ENCODE measurements at places on chromosomes 5 and 9. TPM values are rescaled to one million over a fixed set of nuclear protein-coding genes. Genes with fewer than 3 reads are reported as not detected.

DNA sequence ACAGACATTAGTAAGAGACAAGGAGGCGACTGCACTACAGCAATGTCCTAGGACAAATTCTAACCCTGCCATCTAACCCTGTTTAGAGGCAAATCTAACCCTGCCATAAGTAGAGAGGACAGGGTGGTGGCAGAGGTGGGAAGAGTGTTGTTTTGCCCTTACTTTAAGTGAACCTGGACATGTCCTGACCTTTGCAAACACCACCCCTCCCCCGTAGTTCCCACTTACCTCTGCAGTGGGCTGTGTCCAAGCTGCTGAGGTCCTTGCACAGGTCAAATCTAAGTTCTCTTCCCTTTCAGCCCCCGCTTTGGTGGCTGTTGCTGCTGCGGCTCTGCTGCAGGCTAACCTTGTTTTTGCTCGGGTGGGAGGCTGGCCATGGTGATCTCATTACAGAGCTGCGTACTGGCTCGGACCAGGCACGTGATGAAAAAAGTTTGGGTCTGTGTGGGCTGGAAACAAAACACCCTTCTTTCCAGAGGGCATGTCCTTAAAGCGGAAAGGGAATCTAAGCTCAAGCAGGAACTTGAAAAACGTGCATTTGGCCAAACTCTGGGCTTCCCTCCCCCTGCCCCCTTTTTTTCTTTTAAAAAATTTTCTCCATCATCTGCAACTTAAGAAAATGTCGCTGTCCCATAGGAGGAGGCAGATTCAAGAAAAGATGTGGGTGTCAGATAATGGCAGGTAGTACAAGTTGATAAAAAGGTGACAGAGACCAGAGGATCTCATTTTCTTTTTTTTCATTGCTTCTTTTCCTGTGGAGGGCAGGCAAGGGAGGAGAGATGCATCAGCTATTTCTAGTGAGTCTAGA lies at the start of gene FAXDC2:
FAXDC2 (minus strand) TSS at position 349 of the 808 bp plus-strand sequence. CDS start 12,425 bp downstream, outside the sequence.
- peak; percentile 88 for DNase-seq
- H3K27me3 ChIP-seq = no peaks in the 10 kb centered on the region
- H3K27ac ChIP-seq = peak within 1 kb of the TSS; percentile 68
- peaks cover 4% of the 10 kb centered on the region for H3K4me1 ChIP-seq

DNA sequence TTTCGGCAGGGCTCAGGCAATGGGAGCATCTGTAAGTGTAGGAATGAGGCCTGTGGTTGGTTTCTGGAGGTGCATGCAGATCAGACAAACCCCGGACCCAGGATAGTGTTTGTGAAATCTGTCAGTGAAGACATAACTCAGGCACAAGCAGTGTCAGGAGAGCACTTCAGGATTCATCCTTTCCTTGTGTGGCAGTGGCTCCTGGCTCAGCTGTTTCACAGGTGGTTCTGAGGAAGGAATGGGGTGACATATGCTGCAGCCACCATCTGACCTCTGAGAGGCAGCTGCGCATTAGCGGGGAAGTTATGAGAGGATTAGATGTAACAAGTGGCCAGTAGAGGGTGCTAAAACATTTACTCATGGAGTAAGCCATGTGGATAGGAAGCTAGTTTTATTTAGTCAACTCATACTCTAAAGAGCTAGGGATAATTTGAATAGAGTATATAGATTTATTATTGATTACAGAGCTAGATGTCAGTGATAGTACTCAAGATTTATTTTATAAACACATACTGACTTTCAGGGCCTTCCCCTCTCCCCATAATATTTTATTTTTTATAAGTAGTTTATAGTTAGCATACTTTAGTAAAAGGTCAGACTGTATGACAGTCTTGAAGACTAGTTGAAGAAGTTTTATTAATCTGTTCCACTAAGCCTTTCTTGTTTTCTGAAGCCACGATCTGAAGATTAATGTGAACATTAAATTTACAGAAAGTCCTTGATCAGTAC lies 28.4 kb downstream of the NNT start:
- H3K27me3 ChIP-seq = no peaks in the 10 kb centered on the region
- peaks cover 7% of the 10 kb centered on the region for H3K36me3 ChIP-seq
- peak; percentile 87 for DNase-seq
- no peak overlapping the region for H3K4me3 ChIP-seq
- H3K4me1 ChIP-seq = peaks cover 3% of the 10 kb centered on the region

The NUTM2G gene
- total RNA-seq = not detected

DNA sequence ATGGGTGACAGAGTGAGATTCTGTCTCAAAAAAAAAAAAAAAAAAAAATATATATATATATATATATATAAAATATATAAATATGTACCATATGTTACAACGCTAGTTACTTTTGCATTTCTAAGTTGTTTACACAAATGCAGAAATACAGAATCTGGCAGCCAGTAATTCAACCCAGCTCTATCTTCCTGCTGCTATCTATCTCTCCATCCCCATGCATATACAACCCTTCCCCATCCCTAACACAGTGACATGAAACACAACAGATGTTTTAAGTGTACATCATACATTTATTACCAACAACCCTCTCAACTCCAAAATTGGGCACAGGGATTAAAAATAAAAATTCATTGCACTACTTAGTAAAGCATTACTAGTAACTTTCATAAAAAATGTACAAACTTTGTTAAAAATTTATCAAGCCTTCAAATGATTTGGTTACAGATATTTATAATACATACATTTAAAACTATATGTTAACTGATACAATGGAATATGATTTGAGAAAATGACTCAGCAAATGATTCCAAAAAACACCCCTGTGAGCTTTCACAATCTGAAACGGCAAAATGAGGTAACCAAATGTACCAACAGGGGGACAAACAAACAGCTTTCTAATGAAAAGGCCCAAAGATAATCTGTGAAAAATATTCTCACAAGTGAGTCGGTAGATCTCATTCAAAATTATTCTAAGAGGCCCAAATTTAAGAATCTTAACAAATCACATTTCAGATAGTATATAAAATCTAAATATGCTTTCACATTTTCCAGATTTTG lies 63.8 kb downstream of the RNF38 start:
- H3K27me3 ChIP-seq = no peaks in the 10 kb centered on the region
- peaks cover 22% of the 10 kb centered on the region for H3K36me3 ChIP-seq
- H3K27ac ChIP-seq = no peak overlapping the region
- no peaks in the 10 kb centered on the region for H3K4me1 ChIP-seq

GRCh38 chr9:121633736-121634135 lies 17.7 kb upstream of the DAB2IP start:
- H3K4me3 ChIP-seq = no peak overlapping the region
- no peak overlapping the region for H3K27ac ChIP-seq
- H3K4me1 ChIP-seq = peaks cover 11% of the 10 kb centered on the region
- H3K27me3 ChIP-seq = no peaks in the 10 kb centered on the region
- no peak for DNase-seq

GRCh38 chr5:178477802-178478201 lies 112.4 kb downstream of the COL23A1 start:
- no peaks in the 10 kb centered on the region for H3K36me3 ChIP-seq
- no peaks in the 10 kb centered on the region for H3K27me3 ChIP-seq
- no peaks in the 10 kb centered on the region for H3K4me1 ChIP-seq
- DNase-seq = no peak
- no peak overlapping the region for H3K4me3 ChIP-seq

The SCGB3A2 gene
- total RNA-seq = not detected

GRCh38 chr9:77892171-77892570 lies 139.4 kb downstream of the GNAQ start:
- no peak overlapping the region for H3K27ac ChIP-seq
- peaks cover 2% of the 10 kb centered on the region for H3K4me1 ChIP-seq
- no peak for DNase-seq
- H3K27me3 ChIP-seq = no peaks in the 10 kb centered on the region

DNA sequence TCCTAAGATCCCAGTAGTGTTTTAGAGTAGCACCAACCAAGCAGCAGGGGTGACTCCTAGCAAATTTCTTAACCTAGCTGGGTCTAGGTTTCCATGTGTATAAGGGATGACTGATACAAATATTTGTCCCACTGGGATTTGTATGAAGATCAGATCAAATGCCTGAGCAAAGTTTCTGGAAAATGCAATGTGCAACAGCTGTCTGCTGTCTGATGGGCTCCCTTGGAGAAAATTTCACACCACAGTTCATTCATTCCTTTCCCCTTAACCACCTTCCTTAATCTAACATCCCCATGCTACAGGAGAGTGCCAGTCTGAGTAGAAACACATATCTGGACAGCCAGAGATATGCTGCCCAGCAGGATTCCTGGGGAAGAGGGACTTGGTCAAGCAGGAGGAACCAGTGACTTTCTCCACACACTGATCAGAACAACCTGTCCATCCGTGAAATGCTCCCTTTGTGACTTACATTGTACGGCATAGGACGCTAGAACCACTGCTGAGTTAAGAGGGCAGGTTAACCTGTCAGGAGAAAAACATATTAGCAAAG lies 53.3 kb downstream of the PTPN3 start:
- H3K27me3 ChIP-seq = no peaks in the 10 kb centered on the region
- no peak overlapping the region for H3K4me3 ChIP-seq
- H3K4me1 ChIP-seq = peaks cover 8% of the 10 kb centered on the region
- no peak for DNase-seq
- no peak overlapping the region for H3K27ac ChIP-seq

- no peak for DNase-seq
- no peaks in the 10 kb centered on the region for H3K36me3 ChIP-seq
- no peaks in the 10 kb centered on the region for H3K4me1 ChIP-seq
Observed at GRCh38 chr9:24698881-24699518, 153.3 kb upstream of the IZUMO3 start.

- H3K27ac ChIP-seq = no peak overlapping the region
- peaks cover 95% of the 10 kb centered on the region for H3K27me3 ChIP-seq
- no peak for DNase-seq
- no peak overlapping the region for H3K4me3 ChIP-seq
- H3K4me1 ChIP-seq = no peaks in the 10 kb centered on the region
- H3K36me3 ChIP-seq = no peaks in the 10 kb centered on the region
Observed at GRCh38 chr9:126635661-126636439, 22.1 kb downstream of the LMX1B start.

GRCh38 chr9:13266167-13266566 lies 13.3 kb downstream of the MPDZ start:
- H3K4me1 ChIP-seq = peaks cover 2% of the 10 kb centered on the region
- peak; percentile 61 for DNase-seq
- no peak overlapping the region for H3K27ac ChIP-seq
- no peak overlapping the region for H3K4me3 ChIP-seq
- peaks cover 3% of the 10 kb centered on the region for H3K36me3 ChIP-seq

The NR5A1 gene
- not detected for total RNA-seq

GRCh38 chr9:97388721-97389238 lies 23.1 kb upstream of the TDRD7 start:
- no peak for DNase-seq
- peaks cover 5% of the 10 kb centered on the region for H3K27me3 ChIP-seq
- H3K36me3 ChIP-seq = no peaks in the 10 kb centered on the region
- no peak overlapping the region for H3K27ac ChIP-seq
- no peaks in the 10 kb centered on the region for H3K4me1 ChIP-seq
- no peak overlapping the region for H3K4me3 ChIP-seq

- no peak overlapping the region for H3K4me3 ChIP-seq
- H3K27ac ChIP-seq = peak overlapping the region; percentile 64
- no peaks in the 10 kb centered on the region for H3K27me3 ChIP-seq
- H3K4me1 ChIP-seq = peaks cover 26% of the 10 kb centered on the region
Observed at GRCh38 chr9:107276966-107277710, 5.9 kb upstream of the RAD23B start.

- peaks cover 15% of the 10 kb centered on the region for H3K36me3 ChIP-seq
- H3K27ac ChIP-seq = no peak overlapping the region
- H3K4me1 ChIP-seq = no peaks in the 10 kb centered on the region
Observed at GRCh38 chr9:136671646-136672430, 9.1 kb downstream of the EGFL7 start.

- no peak overlapping the region for H3K4me3 ChIP-seq
- no peaks in the 10 kb centered on the region for H3K36me3 ChIP-seq
- H3K27me3 ChIP-seq = peaks cover 5% of the 10 kb centered on the region
- H3K4me1 ChIP-seq = no peaks in the 10 kb centered on the region
- peak; percentile 97 for DNase-seq
Observed at GRCh38 chr5:54390015-54390414, 65.5 kb upstream of the HSPB3 start.

DNA sequence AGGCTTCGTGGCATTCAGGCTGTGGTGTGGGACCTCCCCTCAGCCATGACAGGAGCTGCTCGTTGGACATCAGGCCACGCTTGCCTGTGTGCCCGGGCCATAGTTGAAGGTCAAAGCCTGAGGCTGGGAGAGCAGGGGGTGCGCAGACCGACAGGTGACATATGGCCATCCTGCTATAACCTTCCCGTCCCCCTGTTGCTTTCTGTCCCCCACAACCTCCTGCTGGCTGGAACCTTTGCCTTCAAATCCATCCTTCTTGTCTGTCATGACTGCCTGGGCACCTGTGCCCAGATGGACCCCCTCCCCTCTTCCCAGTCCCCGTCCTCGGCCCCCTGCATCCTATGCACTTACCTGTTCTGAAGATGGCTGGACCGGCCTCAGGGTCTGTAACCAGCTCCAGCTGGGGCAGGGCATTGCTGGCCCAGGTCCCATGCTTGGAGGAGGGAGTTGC lies 83.2 kb downstream of the WNK2 start:
- no peak overlapping the region for H3K4me3 ChIP-seq
- H3K27ac ChIP-seq = no peak overlapping the region

DNA sequence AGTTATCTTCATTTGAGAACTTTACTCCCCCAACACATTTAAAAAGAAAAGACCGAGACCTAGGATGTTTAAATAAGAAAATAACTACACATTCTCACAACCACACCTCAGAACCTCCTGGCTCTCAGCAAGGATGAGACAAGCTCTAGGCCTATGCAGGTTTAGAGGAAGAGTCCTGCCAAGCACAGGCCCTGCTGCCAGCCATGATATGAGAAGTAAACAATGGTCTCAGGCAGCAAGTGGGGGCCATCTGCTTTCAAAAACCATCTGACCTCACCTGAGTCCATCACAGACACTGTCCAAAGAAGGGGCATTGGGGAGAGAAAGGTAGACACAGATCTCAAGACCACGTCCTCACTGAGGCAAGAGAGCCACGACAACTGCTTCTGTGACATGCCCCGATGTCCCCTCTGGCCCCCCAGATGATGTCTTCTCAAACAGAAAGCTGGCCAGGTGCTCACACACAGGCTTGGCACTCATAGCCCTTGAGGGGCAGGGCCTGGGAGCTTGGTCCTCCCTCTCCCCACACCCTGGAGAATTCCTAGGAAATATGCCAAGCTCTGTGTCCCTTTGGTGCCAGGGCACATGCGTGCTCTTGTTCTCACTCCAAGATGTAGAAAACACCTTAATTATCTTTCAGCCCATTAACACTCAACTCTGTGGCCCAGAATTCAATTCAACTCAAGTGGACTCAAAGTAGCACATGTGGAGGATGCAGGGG lies 150.4 kb downstream of the FSTL4 start:
- H3K4me1 ChIP-seq = no peaks in the 10 kb centered on the region
- no peaks in the 10 kb centered on the region for H3K36me3 ChIP-seq
- no peak overlapping the region for H3K27ac ChIP-seq
- DNase-seq = no peak
- H3K27me3 ChIP-seq = peaks cover 2% of the 10 kb centered on the region

DNA sequence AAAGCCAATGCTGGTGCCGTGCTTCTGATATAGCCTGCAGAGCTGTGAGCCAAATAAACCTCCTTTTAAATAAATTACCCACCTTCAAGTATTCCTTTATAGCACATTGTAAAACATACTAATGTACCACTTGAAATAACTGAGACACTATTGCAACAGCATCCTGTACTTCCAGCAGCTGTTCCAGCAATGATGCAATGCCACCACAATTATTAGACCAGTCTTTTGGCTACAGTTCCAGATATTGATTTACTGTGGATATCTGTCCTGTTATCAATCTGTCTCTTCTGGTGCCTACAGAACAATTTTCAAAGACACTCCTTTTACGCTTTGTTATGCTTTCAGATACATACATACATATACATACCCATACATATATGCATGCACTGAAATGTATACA lies 567.9 kb downstream of the TAF11L14 start:
- H3K36me3 ChIP-seq = no peaks in the 10 kb centered on the region
- DNase-seq = no peak
- H3K4me1 ChIP-seq = no peaks in the 10 kb centered on the region
- no peak overlapping the region for H3K27ac ChIP-seq

- H3K36me3 ChIP-seq = no peaks in the 10 kb centered on the region
- H3K27ac ChIP-seq = no peak overlapping the region
- H3K4me1 ChIP-seq = no peaks in the 10 kb centered on the region
- no peak overlapping the region for H3K4me3 ChIP-seq
Observed at GRCh38 chr9:18622186-18622836, 148.4 kb downstream of the ADAMTSL1 start.
